Head of caudate nucleus (tissue), 42 donors: ENCODE measurements at places on chromosomes 3 and 15.

DNA sequence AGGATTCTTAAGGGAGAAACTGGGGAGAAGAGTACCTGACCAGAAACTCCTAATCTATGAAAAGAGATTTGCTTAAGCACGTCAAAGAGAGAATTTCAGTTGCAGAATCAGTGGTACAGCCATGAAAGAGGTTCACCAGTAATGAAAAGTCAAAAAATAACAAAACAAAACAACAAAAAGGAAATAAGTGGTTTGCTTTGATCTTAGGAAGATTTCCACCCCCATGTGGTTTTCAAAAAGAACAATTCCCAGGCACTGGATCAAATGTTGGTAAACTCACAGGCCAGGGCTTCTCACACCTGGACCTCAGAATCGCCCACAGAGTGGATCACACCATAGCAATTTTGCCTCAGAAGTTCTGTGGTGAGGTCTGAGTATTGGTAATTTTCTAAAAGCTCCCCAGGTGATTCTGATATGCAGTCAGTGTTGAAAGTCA, 67.5 kb downstream of the TMEM39A start:
- no peak for DNase-seq

GRCh38 chr3:52190294-52191074, 7.5 kb upstream of the ALAS1 start:
- DNase-seq = peak; percentile 60

- DNase-seq = no peak
These were observed 228.1 kb downstream of the SNRPN start for GRCh38 chr15:25182736-25183445.

GRCh38 chr3:44561076-44561475, 6.1 kb downstream of the ZKSCAN7 start:
- DNase-seq = no peak

DNA sequence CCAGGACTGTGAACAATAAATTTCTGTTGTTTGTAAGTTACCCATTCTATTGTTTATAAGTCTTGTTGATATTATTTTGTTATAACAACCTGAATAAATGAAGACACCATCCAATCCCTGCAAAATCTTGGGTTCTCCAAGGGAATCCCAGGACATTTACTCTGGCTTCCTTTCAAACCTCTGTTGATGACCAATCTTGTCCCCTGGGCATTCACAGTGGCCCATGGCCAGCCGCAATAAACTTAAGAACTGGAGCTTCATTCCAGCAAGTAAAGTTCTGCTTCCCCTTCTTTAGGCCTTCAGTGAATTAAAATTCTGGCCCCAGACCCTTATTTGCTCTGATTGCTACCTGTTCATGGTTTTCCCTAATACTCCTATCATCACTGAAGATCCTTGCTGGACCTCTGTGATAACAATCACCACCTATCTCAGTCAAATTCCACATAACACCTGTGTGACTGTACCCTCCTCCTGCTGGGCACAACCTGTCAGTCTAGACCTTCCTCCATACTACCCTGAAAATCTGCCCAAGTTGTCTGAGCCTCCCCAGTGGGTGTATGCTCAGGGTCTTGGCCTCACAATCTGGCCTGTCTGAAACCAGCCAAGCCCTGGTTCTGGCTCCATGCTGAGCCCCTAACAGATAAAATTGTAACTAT, 153.1 kb downstream of the SEMA6D start:
- DNase-seq = no peak

GRCh38 chr3:14243782-14244181, 65.2 kb downstream of the LSM3 start:
- DNase-seq = no peak

- no peak for DNase-seq
These were observed 15.9 kb upstream of the CHST2 start for GRCh38 chr3:143103652-143104051.

DNA sequence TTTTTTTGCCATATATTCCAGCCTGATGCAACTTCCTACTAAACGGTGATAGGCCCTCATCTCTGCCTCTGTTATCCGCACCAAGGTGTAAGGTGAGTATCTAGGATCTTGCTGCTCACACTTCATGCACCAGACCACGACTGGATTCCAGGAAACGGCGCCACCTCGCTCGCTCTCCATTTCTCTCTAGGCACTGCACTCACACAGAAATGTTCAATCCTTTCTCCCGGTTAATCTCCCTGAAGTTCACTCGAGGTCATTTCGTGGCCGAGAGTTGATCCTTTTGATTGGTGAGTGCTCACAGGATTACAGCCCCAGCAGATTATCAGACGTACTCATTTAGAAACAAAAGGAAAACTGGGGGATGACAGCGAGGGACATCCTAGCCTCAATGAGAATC, 28.1 kb downstream of the MCF2L2 start:
- DNase-seq = no peak

DNA sequence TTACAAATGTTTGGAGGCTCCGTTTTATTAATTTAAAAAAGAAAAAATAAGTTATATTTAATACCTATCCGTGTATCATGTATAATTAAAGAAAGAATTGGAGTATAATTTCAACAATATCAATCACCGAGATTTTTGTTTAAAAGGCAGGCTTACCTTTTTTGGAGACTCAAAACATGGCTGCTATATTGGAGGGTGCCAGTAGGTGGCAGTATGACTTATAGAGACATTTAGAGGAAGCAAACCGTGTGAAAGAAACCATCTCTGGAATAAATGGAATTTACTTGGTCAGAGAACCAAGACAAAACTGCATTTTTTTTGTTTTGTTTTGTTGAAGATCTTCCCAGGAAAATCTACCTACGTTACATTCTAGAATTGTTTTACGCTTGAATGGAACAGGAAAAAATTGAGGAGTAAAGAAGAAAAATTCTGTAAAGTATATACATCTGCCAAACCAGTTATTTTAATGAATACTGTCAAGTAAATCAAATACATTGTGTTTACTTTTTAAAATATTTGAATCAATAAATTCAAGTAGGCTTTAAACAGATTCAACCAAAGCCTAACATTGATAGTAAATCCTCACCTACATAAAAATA, 802.6 kb upstream of the ALCAM start:
- DNase-seq = peak; percentile 28

DNA sequence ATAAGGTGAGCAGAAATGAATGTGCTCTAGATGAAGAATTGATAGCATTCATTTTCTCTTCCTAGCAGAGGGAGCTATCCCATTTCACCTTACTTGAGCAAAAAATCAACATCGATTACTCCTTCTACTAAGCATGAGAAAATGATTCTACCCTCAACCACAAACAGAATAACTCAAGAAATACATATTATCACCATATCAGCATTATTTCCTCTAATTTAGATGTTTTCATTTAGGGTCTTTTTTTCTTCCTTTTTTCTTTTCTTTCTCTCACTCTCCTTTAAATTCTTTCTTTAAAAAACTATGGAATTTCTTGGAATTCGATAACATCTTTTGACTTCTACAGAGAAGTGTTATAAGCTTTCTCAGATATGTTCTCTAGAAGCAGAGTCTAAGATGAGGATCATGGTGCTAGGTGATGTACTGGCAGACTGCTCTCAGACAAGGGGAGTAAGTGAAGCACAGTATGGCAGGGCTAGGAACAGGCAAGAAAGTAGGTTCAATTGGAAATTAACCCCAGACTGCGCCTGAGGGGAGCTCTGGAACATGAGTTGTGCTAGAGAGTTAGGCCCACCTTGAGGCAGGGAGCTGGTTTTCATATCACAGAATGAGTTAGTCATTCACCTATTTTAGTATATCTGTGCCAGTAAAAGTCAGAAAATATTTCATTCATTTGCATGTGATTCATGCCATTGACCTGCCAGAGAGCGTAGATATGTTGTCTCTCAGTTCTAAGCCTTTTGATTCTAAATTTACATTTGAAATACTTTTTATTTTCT, 279.2 kb upstream of the KCNH8 start:
- DNase-seq = no peak

- peak; percentile 91 for DNase-seq
These were observed 89.7 kb downstream of the AQP9 start for GRCh38 chr15:58227706-58228543.

DNA sequence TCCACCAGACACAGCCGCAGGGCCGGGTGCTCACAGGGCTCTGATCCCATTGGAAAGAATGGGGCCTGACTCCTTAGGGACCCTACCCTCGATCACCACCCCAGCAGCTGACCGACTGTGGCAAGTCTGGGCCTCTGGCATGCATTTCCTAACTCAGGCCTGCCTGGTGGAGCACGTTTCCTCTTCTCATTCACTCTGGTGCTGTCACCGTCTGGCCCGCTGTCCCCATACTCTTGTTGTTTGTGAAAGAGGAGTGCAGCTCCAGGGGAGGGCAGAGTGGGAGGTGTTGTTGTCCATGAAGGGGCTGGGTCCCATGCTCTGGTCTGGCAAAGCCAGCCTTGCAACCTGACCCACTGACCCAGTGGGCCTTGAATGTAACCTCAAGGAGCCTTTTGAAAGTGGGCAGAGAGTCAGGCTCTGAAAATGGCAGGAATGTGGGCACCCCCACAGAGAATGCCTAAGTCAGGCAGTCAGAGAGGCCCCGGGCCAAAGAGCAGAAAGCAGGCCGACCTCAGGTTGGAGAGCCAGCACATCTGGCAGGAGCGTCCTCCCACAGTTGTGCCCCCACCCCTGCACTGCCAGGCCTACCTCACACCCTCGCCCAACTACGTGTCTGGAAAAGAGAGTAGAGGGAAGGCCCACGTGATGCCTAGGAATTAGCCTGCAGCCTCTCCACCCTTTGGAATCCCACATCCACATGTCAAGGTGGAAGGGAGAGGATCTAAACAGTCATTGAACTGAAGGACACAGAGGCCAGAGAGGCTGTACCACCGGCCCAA, 10.9 kb downstream of the SEMA7A start:
- peak; percentile 62 for DNase-seq

DNA sequence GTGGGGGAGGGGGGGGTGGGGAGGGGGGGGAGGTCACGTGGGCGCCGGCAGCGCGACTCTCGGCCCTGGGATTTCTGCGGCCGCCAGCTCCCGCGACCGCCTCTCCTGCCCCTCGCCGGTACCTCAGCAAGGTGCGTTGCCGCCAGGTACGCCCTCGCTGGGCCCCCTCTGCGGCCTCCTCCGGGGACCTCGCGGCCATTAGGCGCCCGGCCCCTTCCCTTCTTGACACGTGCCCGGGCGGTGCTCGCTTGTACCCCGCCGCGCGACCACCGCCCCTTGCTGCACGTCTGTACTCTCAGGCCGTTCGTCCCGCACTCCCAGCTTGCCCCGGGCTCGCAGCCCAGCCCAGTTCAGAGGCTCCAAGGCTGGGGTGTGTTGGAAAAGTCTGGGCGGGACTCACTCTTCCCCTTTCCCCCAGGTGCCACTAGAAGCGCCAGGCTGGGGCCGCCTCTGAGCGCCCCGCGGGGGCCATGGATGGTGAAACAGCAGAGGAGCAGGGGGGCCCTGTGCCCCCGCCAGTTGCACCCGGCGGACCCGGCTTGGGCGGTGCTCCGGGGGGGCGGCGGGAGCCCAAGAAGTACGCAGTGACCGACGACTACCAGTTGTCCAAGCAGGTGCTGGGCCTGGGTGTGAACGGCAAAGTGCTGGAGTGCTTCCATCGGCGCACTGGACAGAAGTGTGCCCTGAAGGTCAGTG, at the start of gene MAPKAPK3:
Gene MAPKAPK3 (plus strand): TSS at position 56 of the 696 bp plus-strand sequence. CDS start 415 bp downstream, at position 471.
- DNase-seq = no peak

- DNase-seq = no peak
These were observed 147.1 kb upstream of the GBE1 start for GRCh38 chr3:81908561-81908960.

GRCh38 chr3:131731709-131732108, 228.9 kb upstream of the MRPL3 start:
- DNase-seq = no peak

GRCh38 chr15:68057034-68057433, 2.9 kb downstream of the PIAS1 start:
- no peak for DNase-seq

- DNase-seq = no peak
These were observed 94.5 kb downstream of the FBN1 start for GRCh38 chr15:48550822-48551525.

DNA sequence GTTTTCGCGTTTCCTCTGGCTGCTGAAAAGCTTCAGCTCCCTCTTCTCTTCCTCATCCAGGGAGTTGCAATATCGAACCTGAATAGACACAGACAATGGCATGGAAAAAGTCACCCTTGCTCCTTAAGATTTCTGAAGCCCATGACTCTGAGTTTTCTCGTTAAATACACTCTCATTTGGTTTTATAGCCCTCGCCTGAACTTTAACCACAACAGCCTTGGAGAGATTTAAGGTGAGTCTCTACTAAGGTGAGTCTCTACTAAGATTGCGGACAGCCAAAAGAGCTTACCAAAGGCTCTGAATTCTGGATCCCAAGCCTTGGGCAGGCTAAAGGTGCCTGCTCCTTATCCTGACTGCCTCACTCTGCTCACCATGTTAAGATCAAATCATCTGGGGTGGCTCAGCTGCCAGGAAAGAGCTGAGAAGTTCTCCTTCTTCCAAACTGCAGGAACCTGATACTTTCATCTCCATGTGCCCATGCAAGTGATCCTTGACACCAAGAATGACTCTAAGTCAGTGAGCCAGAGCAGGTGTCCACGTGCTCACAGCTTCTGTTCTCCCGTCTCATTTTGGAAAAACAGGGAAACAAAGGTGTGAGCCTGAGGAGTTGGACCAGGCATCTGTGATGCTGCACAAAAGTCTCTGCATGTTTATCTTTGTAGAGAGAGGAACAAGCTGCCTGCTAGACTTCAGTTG, 65.1 kb downstream of the PRICKLE2 start:
- DNase-seq = no peak

DNA sequence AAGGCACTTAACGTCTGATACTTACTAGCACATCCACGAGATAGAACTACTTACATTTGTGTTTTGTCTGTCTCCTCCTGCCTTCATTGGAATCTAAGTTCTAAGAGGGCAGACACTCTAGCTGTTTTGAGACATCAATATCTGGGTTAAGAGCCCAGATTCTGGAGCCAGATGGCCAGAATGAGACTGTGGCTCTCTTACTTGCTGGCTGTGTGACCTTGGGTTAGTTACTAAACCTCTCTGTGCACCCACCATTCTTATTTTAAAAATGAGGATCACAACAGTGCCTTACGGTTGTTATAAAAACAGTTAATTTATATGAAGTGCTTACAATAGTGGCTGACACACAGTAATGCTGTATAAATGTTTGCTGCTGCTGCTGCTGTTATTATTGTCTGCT, 7.7 kb downstream of the STARD5 start:
- DNase-seq = no peak

DNA sequence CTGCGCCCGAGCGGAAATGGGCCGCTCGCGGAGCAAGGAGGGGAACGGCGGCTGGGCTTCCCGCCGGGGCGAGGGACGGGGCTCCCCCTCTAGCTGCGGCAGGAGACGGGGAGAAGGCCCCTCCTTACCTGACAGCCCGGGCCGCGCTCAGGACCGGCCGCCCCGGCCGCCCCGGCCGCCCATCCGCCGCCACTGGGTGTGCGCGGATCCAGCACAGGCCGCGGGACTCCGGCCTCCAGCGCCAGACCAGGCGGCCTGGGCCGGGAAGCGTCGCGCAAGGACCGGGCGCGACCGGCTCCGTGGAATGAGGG, 296 bp downstream of the TPRA1 start:
- DNase-seq = no peak

DNA sequence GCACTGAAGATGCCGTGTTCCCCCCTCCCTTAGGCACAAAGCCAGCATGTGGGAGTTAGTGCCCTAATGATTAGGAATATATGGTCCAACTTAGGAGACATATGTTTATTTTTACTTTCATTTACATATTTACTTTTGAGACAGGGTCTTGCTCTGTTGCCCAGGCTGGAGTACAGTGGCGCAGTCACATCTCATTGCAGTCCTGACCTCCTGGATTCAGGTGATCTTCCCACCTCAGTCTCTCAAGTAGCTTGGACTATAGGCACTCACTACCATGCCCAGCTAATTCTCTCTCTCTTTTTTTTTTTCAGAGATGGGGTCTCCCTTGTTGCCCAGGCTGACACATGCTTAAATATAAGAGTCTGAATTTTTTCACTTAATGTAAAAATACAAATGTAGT, 51.6 kb upstream of the TBC1D23 start:
- DNase-seq = no peak
